ENCODE measurements at places on chromosomes 1 and 21.

DNA sequence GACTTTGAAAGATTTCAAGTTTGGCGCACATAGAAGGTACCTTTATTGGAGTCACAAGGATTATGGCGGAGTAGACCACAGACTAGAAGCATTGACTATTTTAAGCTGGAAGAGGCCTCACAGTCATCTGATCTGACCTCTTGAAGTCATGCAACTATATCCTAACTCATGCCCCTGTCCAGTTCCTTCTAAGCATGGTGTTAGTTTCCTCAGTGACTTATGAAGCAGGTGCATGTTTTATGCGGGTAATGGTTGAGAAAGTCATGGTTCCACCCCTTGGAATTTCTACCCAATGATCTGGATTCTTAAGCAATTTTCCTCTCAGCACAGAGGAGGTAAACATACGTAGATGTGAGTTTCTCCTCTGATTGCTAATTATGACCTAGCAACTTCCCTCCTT, 11.7 kb downstream of the OLFML3 start:
- no peak for DNase-seq

- no peak for DNase-seq
Measured at GRCh38 chr1:201877877-201878401, 10.8 kb upstream of the SHISA4 start.

- no peak for DNase-seq
Measured at GRCh38 chr21:38819719-38820159, 14.0 kb downstream of the ETS2 start.

- no peak for DNase-seq
Measured at GRCh38 chr1:156859523-156860112, 701 bp upstream of the INSRR start.

- DNase-seq, result no peak
Measured at GRCh38 chr1:54517496-54517895, 30.5 kb upstream of the ACOT11 start.

DNA sequence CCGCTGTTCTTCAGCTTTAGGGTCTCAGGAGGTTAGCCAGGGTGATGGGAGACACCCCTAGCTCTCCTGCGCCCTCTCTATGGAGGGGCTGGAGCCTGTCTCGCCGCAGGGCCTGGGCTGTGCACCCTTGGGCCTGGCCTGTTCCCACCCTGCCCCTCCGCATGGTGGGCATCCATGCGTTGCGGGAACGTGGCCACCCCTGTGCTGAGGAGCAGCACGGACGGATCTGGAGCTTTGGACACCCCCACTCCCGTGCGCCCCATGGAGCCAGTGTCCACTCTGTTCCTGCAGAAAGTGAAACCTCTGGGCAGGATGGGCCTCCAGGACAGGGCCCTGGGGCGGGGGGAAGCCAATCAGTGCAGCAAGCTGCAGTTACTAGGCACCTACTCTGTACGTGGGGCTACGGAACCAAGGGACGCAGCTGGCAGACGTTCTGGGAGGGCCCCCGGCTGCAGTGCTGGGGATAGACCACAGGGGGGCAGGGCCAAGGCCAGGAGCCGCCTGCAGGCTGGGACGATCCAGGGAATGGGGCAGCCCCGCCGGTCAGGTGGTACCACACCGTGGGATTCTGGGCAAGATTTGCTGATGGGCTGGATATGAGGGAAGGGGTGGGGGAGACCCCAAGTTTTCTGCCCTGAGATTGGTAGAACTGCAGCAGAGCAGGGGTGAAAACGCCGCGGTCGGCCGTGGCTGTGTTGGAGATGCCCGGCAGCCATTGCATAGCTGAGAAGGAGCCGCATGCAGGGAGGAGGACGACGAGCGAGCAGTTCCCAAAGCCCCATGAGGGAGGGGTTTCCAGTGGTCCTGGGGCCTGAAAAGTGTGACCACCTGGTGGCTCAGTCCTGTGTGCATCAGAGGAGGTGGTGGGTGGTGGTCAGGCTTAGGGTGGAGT, 43.3 kb downstream of the TP73 start:
- no peak for DNase-seq

DNA sequence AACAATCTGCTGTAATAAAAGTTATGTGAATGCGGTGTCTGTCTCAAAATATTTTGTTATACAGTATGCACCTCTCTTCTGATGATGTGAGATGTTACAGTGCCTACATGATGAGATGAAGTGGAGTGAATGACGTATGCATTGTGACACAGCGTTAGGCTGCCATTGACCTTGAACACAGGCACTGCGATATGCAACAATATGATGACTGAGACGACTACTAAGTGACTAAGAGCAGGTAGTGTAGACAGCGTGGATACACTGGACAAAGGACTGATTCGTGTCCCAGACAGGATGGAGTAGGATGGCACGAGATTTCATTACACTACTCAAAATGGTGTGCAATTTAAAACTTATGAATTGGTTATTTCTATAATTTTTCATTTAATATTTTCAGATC, 8.4 kb downstream of the SGIP1 start:
- no peak for DNase-seq

- DNase-seq, result no peak
Measured at GRCh38 chr1:13513063-13513894, 524 bp downstream of the LRRC38 start.

DNA sequence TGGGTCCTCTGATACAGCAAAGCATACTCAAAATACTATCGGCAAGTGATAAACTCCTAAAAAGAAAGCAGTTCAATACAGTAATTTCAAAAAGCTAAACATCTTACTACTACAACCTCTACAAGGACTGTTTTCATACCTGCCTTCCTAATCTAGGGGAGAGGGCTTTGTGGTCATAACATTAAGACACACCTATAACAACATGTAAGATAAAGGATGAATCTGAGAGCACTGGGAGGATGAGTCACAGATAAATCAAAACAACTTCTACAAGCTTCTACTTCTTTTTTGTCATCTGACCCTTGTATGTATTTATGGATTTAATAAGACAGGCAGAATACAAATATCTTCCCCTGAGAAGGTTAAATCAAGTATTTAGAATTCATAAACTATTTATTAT, 40.0 kb downstream of the LTN1 start:
- no peak for DNase-seq

DNA sequence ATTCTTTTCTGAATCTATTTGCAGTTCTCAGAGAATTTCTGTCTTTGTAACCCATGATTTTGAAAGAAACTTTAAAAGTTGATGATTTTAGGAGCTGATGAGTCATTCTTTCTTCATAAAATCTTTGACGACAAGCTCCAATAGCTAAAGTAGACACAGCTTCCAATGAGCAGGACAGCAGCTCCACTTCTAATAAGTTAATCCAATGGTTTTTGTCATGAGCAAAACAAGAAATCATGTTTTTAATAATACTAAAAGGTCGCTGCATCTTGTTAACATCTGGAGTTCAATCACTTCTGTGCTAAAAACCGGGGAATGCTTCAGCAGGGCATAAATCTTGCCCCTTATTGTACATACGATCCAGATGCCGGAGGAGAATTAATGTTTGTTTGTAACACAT, 48.9 kb upstream of the GORAB start:
- DNase-seq, result no peak

DNA sequence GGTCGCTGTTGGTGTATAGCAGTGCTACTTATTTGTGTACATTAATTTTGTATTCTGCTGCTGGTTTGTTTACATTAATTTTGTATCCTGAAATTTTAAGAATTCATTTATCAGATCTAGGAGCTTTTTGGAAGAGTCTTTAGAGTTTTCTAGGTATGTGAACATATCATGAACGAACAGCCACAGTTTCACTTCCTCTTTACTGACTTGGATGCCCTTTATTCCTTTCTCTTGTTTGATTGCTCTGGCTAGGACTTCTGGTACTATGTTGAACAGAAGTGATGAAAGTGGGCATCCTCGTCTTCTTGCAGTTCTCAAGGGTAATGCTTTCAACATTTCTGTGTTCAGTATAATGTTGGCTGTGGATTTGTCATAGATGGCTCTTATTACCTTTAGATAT, 1757.9 kb downstream of the BRINP3 start:
- no peak for DNase-seq

DNA sequence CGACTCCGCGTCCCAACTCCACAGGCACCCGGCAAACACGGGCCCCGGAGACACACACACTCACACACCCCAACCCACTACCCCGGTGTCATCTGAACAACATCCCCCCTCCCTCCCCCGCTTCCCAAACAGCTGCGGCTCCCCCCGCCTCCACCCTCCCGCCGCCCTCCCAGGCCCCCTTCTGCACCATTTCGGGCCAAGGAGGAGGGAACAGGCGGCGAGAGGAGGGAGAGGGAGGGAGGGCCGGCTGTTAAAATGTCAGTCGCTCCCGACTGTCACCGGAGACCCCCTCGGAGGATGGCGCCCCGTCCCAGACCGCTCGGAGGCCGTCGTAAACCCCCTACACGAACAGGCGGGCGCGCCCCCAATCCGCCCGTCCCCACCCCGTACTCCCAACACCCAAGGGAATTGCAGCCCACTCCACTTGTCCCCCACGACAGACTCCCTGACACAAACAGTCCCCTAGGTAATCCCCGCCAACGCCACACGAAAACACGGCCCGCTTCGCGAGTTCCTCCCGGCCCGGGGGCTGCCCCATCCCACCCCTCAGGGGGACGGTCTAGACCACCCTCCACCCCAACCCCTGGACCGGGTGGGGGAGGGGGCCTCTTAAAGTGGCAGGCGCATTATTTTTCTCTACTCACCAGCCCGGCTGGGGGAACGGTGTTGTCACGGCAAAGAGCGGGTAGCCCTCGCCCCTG, 583 bp downstream of the MEF2D start:
- no peak for DNase-seq

GRCh38 chr1:53093451-53093754, 31.4 kb downstream of the PODN start:
- no peak for DNase-seq

- no peak for DNase-seq
Measured at GRCh38 chr1:8976896-8977450, 31.3 kb downstream of the CA6 start.

- DNase-seq, result no peak
Measured at GRCh38 chr21:46357684-46358425, 33.9 kb downstream of the PCNT start.

DNA sequence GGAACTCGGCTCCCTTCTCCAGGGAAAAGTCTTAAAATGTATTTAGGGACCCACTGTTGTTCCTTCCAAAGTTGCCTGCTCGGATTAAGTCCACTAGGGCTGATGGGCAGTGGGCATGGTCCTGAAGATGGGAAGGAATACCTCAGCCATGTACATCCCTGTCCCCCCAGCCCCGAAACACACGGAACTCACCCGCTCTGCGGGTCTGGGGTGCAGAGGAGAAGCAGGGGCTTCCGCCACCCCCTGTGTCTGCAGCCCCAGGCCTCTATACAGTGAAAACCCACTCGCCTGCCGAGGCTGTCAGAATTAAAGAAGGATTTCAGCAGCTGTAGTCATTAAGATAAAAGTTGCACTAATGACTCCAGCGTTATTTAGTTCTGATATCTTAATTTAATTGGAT, 212.6 kb upstream of the VAMP3 start:
- no peak for DNase-seq

DNA sequence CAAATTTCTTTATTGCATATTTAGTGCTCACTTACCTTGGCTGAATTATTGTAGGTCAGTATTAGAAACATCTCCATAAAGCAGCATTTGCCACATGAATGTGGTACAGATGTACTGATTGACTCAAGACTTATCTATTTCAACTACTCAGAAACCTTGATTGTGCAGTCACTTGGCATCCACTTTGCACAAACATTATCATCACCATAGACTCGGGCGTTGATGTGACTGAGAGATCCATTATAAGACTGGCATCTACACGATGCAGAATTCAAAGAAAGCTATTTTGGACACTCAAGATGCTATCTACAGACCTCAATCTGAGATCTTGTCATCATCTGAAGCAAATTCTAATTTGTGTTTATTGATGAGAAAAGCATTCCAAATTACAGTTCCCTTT, 102.8 kb upstream of the USP25 start:
- no peak for DNase-seq

GRCh38 chr1:156704930-156705320, 458 bp downstream of the CRABP2 start:
- no peak for DNase-seq

DNA sequence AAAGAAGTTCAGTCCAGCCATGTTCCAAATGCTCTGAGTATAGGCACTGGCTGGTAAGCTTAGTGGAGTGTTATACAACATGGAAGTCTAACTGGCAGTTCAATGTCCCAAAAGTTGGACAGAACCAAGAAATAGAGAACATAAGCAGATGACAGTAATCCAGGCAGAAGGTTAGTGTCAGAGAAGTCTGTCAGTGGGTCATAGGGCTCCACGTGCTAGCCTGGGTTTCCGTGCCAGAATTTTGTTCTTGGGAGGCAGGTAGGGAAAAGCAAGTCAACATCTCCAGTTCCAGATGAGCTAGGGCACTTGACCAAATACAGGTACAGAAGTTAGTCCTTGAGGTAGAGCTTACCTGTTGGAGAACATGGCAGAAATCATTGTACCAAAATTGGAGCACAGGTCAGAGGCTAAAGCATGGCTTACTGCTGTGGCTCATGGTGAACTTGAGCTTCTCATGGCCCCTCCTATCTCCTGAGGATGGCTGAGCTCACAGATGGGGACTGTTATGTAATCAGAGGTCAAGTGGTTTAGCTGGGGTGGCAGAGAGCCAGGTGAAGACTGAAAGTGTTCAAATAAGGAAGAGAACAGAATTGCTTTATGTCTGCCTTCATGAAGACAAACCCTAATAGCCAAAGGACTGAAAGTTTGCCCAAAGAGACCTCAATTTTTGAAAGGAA, 170.8 kb downstream of the NFIA start:
- DNase-seq, result no peak

DNA sequence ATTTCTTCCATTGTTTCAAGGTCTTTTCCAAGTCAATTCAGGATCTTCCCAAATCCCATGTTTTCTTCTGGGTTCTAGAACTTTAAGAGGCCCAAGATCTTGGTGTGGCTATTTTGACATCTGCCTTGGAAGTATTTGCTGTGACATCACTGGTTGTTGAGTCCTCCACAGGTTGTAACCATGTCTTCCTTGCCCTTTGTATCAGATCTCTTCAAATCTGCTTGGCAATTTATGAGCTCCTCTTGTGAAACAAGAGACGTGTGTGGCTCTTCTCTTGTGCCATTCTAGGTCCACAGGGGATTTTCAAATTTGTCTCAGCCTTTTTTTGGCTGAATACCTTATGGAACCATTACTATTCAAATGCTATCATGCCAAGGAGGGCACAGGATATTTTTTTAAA, 60.3 kb upstream of the KCNK2 start:
- DNase-seq, result no peak

DNA sequence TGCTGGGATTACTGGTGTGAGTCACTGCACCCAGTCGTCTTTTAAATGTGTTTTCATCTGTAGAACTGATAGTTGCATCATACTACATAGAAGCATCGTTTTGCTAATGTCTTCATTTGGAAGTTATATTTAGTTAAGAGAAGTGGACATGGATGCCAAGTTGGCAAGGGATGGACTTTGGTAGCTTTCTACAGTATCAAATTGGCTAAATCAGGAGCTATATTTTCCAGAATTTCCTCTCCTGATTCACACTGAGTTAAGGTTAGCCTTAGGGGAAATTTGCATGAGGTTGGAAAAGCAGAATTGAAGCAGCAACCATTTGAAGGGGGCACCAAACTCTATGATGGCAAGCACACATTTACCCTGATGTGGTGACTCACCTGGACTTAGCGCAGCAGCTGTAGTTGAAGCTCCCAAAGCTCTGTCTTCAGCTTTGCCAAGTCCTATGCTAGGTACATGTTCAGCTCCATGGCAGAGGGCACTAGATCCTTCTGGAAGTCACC, 43.9 kb downstream of the DUSP10 start:
- no peak for DNase-seq

GRCh38 chr1:185328255-185328654, 11.2 kb upstream of the IVNS1ABP start:
- no peak for DNase-seq

GRCh38 chr21:45713613-45714012, 70.1 kb downstream of the PCBP3 start:
- DNase-seq, result no peak
